ENCODE measurements at places on chromosomes 3 and 15. TPM values are rescaled to one million over a fixed set of nuclear protein-coding genes. Genes with fewer than 3 reads are reported as not detected.

ARL6 gene
- 10.9 TPM for total RNA-seq

C3orf52 gene
- 1.5 TPM for total RNA-seq

LRRIQ4 gene
- not detected for total RNA-seq

IFT57 gene
- total RNA-seq = 94.8 TPM

PDHB gene
- 54.9 TPM for total RNA-seq

RPL4 gene
- total RNA-seq = 4,330 TPM

ZNF654 gene
- 19.8 TPM for total RNA-seq

DUOXA1 gene
- total RNA-seq = 0.17 TPM

SAMMSON gene
- not detected for total RNA-seq

POLG gene
- 95.9 TPM for total RNA-seq

Data from smooth muscle cell of trachea (primary cell).